ENCODE measurements at places on chromosomes 2 and 18. TPM values are rescaled to one million over a fixed set of nuclear protein-coding genes. Genes with fewer than 3 reads are reported as not detected.

DNA sequence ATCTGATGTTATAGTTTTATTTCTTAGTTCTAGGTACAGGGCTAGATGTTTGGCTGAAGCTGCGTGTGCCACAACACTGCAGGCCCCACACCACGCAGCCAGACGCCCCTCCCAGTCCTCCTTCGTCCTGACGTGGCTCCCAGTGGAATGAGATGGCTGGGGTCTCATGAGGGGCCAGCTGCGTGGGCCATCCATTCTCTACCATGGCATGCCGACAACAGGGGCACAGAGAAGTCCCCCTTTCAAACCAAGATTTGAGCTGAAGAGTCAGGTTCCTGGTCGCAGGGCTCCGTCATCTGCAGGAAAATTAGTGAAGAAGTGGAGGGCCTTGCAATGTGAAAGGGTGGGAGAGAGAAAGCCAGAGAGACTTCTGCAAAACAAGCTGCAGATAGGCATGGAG is 64.5 kb downstream of the PARD6G start:
- peak; percentile 45 for DNase-seq

GRCh38 chr18:48216639-48217257 is 192.4 kb downstream of the ZBTB7C start:
- no peak for DNase-seq

GRCh38 chr18:55012008-55012407 is 52.7 kb upstream of the CCDC68 start:
- DNase-seq: no peak

GRCh38 chr2:69090820-69091219 is 77.8 kb downstream of the ANTXR1 start:
- DNase-seq: no peak

GRCh38 chr2:162215162-162215561 is 28.1 kb downstream of the FAP start:
- no peak for DNase-seq

- no peak for DNase-seq
Measured at GRCh38 chr18:8839281-8839680, 133.9 kb downstream of the MTCL1 start.

- no peak for DNase-seq
Measured at GRCh38 chr18:6249170-6249569, 165.5 kb downstream of the L3MBTL4 start.

The VAMP5 gene
- total RNA-seq: 21.8 TPM

DNA sequence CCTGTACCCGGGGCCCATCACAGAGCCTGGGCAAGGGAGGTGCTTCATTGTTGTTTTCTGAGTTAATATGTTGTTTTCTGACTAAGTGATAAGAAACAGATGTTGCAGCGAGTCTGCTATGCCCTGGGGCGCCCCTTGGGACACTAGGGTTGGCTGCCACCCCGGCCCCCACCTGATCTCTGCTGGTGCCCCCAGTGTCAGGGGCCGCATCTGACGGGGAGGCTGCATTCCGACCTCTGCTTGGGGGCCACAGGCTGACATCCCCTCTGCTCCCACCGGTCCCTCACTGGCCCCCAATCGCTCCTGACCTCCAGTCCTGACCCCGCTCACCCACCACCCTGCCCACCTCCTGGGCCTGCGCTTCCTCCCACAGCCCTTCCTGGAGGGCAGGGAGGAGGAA is 65.9 kb downstream of the LONRF2 start:
- no peak for DNase-seq

The KLHL41 gene
- 1.2 TPM for total RNA-seq

DNA sequence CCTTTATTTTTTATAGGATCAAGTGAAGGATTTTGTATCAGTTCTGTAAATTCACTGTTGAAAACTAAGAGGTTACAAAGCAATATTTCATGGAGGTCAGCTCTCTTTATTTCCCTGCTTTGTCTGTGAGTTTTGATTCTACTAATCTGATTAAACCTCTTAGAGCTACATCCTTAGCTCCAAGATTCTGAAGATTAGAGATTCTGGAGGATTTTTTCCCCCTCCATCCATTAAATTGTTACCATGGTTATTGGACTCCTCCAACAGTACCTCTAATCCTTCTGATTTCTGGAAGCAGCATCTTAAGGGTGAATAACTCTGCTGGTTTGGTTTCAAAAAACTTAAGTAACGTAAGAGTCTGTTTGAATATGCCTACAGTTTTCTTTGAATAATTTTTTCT is 110.0 kb downstream of the TANC1 start:
- no peak for DNase-seq

- peak; percentile 62 for DNase-seq
Measured at GRCh38 chr2:186848873-186849578, at the start of gene ZSWIM2. ZSWIM2 (minus strand) TSS chr2:186849170; CDS start chr2:186849130, 40 bp downstream.

The STARD6 gene
- total RNA-seq: not detected

DNA sequence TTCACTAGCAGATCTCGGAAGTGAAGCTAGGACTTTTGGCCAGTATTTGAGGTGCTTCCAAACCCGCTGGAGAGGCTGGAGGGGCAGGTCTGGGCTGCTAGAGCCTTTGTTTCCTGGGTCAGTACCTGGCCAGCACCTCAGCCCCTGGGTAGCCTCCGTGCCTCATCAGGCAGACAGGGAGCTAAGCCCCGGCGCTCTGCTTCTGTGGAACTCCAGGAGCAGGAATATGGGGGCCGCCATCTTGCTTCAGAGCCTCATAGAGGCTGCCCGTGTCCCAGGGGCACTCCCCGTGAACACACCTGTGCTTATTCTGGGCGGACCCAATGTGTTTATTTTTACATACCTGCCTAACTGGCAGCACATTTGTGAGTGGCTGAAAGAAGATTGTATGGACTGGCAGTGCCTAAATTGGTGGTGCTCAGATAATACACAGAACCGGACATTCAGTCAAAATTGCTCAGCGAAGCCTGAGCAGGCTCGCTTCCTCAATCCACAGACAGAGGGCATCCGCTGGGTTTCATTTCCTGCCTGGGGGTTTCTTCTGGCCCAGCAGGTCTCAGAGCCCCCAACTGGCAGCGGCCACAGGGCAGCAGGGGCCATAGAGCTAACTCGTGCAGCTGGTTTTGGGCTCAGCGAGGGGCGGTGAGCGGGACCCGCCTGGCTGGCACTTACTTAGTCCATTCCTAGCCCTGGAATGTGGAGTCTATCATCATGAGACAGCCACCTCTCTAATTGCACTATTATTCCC is 176.8 kb upstream of the ALKAL2 start:
- no peak for DNase-seq

DNA sequence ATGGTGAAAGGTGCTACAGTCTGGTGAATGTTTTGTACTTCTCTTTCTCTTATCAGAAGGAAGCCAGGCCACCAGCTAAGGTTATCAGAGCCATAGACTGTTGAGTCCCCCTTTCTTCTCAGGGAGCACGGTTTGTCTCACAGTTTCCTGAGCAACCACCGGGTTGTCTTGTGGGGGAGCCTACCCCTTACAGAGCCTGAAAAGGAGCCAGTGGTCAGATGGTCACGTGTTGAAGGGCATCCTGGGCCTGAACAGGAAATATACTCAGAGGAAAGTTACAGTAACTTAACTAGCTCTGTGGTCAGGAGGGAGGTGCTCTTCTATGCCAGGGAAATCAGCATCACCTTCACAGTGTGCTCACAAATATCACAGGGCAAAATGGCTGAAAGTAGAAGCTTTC is 11.6 kb downstream of the CD28 start:
- DNase-seq: no peak

- DNase-seq: no peak
Measured at GRCh38 chr2:44843086-44843485, 98.4 kb upstream of the SIX3 start.

GRCh38 chr2:96171831-96172230 is 26.6 kb upstream of the DUSP2 start:
- DNase-seq: no peak

The CHRNG gene
- not detected for total RNA-seq

Measured in osteoblast (primary cell).